ENCODE measurements at places on chromosomes 2 and 18.

DNA sequence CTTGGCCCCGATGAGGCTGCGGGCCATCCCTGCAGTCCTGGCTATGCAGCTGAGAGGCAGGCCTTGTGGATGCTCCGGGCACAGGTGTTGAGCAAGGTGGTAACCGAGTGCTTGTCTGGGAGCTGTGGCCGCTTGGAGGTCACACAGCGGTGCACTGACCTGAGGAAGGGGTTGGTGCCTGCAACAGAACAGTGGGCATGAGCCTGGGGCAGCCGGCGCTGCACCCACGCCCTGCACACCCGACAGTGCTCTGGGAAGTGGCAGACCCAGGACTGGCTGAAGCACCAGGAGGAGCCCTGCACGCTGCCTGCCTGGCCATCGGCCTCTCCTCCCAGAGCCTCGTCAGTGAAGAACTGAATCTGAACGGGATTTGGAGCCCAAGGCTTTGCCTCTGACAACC, 8.2 kb upstream of the POTEE start:
- DNase-seq, result no peak

GRCh38 chr18:48993586-48993985, 42.8 kb upstream of the SMAD7 start:
- no peak for DNase-seq

- DNase-seq, result no peak
Measured at GRCh38 chr2:125424266-125424785, 1231.6 kb upstream of the GYPC start.

- peak; percentile 64 for DNase-seq
Measured at GRCh38 chr2:224973112-224974016, 68.9 kb downstream of the DOCK10 start.

GRCh38 chr18:74455386-74455785, 1.7 kb downstream of the DIPK1C start:
- no peak for DNase-seq

DNA sequence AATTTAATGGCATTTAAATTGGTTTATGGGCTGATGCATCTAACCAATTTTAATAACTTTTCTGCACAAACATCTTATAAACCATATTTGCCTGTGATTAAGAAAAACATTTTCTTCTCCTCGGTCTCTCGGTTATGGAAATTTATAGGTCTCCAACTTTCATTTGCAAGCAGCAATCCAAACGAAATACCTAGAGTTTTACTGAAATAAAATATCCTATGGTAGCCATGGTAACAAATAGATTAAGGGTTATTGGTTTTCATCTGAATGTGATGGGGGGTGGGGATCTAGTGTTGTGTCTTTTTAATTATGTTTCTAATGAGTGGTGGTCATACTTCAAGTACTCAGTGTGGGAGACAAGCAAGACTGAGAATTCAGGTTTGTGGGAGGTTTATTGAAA, 2.9 kb downstream of the KLHL29 start:
- no peak for DNase-seq

DNA sequence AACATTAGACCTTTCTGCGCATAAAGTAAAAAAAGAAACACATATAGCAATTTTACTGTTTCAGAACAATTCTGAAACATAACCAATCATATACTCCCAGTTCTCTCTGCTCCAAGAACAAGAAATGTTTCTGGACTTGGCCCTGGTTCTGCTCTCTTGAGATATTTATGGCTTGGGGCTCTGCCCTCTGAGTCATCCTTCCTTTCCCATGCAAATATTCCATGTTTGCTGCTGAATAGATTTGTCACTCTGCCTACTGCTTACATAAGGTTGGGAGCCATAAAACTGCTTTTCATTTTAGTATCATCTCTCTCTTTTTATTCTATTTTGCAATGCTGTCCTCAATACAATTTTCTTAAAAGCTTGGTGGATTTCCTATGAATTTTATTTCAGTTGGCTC, 499.6 kb upstream of the ACVR2A start:
- no peak for DNase-seq

DNA sequence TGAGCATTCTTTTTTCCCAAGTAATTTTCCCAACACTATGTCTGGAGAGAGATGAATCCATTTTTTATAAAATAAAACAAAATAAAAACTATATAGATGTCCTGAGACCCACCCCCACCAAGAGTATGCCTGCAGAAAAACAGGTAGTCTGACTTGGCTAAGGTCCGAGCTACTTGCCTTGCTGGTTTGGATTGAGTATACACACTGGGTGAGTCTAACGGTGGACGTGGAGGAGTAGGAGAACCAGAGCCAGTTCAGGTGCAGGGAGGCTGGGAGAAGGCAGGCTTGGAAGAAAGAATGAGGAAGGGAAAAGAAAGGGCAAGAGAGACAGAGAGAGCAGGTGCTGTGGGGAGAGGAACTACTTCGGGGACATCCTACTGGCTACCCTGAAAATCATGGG, 21.3 kb upstream of the AFTPH start:
- no peak for DNase-seq

DNA sequence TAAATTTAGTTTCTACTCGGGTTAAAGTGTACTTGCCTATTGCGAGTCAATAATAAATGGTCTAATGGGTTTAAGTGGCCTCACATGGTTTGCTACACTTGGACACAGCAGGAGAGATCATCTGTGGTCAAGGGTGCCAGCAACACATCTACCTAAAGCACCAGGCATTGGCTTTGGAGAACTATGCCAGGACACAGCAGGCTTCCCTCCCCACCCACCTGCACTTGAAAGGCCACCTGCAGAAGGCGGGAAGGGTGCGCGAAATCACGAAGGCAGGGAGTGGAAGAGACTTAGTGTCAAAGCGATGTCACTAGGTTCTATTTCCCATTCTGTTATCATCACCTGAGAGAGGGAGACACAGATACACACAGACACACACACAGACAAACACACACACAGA, 44.5 kb downstream of the MYT1L start:
- no peak for DNase-seq

DNA sequence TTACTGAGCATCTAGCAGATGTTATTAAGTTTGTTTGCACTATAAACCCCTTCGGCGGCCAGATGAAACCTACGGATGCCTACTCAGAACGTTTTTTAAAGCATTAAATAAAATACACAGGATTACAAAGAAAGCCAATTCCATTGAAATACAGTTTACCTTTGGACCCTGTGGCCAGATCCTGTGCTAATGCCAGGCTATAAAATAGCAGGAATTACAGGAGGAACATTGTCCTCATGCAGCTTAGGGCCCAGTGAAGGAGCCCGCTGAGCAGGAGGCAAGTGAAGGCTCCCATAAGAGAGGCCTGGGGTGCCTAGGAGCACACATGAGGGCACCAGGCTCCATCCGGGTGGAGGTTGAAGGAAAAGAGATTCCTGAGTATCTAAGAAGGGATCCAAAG, 310.4 kb downstream of the MTX2 start:
- no peak for DNase-seq

- DNase-seq, result no peak
Measured at GRCh38 chr2:111665551-111666116, 218.4 kb downstream of the ANAPC1 start.

DNA sequence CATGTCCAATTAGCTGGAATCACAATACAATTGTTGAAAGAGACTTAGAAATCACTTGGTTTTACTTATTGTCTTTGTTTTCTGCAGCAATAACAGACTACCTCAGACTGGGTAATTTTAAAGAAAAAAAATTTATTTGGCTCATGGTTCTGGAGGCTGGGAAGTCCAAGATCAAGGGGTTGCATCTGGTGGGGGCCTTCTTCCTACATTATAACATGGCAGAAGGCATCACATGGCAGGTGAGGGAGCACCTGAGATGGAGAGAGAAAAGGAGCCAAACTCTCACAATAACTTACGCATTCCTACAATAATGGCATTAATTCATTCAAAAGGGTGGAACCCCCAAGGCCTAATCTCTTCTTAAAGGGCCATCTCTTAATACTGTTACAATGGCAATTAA, 37.5 kb upstream of the KLHL14 start:
- DNase-seq, result no peak

DNA sequence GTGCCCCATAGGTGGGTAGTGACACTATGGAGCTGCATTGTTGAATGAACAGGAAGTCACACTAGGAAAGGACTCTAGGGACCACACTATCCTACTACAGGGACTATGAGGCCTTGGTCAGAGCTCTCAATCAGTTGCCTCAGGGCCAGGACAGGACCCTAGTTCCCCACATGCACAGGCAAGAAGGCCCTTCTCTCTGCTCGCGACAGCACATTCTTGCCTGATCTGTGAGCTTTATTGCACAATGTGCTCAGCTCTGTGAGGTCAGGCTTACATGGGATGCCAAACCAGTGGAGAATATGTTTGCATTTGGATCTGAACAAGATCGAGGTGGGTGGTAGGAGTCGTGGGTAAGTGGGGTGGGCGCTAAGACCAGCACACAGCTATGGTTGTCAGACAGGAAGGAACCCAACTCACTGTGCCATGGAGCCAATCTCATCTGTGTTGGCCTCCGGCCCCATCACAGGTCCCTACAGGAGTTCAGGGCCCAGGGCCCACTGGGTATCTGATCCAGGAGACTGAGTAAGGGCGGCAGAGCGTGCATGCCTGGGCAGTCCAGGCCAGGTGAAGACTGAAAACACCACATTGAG, 8.0 kb downstream of the PCARE start:
- no peak for DNase-seq

DNA sequence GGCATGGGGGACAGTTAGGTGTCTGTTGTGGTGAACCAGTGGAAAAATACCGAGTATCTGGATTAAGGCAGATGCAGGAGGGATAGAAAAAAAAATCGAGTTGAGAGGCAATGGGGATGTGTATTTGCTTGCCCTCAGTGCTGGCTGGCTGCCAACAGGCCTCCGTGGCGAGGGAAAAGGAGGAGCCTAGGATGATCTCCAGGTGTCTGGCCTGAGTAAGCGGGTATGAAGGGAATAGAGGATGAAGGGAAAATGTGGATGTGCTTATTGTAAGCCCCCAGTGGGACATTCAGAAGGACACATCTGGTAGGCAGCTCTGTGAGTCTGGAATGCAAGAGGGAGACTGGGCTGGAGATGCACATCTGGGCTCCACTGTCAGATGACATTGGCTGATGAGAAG, 22.8 kb downstream of the KCNS3 start:
- no peak for DNase-seq

DNA sequence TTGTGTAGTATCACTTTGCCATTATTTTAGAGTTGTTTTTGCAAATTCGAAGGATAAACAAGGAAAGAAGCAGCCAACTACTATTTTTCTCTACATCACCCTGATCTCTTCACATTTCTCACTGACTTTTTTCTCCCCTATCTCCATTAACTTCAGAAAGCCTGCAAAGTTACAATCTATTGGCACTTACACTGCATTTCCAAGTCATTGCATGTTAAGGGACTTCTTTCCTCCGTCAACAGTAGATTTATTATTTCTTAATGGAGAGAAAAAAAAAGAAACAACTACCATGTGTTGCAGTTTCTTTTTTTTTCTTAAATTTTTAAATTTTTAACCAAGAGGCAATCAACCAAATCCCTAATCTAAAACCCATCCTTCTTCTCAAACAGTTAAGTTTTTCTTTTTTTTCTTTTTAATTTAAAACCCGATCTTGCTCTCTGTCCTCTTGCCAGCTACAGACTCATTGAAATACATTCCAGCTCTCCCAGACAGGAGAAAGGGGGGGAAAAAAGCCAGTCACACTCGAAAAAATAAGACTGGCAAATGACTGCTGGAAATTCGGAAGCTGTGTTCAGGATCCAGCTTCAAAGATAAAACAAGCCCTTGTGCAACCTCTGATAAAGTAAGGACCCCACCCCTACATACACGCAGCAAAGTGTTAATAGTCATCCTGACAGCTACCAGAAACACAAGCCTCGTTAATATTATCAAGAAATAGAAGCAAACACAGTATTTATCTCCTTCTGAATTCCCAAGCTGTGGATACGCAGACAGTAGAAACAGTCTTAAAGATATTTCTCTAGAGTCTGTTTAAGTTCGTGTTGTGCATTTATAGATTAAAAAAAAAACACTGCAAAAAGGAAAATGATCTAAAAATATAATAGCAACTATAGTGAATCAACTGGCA, 1.3 kb downstream of the LRRTM4 start:
- no peak for DNase-seq

DNA sequence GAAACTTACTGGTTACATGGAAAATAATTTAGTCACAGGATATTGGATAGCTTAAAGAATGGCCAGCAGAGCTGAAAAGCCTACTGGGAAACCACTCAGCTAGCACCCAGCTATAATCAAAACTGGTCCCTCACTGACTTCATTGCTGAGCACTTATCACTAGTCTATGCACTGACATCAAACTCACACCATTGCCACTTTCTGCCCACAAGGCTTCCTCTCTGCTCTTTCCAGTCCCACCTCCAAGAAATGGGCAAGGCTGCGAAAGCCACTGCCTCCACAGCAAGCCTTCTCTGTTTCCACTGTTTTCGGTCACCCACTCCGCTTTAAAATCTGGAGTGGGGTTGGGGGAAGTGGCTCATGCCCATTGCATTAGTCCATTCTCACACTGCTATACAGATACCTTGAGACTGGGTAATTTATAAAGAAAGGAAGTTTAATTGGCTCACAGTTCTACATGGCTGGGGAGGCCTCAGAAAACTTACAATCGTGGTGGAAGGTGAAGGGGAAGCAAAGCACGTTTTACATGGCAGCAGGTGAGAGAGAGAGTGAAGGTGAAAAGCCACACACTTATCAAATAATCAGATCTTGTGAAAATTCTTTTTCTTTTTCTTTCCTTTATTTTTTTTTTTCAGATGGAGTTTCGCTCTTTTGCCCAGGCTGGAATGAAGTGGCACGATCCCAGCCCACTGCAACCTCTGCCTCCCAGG, 77.0 kb upstream of the CERS6 start:
- DNase-seq, result peak; percentile 42

- DNase-seq, result no peak
Measured at GRCh38 chr18:49028801-49029506, 78.2 kb upstream of the SMAD7 start.

- no peak for DNase-seq
Measured at GRCh38 chr2:20622731-20623130, 28.2 kb downstream of the HS1BP3 start.

GRCh38 chr2:126803434-126803775, 95.3 kb upstream of the TEX51 start:
- no peak for DNase-seq

- no peak for DNase-seq
Measured at GRCh38 chr2:18831916-18832510, 242.6 kb upstream of the NT5C1B start.

DNA sequence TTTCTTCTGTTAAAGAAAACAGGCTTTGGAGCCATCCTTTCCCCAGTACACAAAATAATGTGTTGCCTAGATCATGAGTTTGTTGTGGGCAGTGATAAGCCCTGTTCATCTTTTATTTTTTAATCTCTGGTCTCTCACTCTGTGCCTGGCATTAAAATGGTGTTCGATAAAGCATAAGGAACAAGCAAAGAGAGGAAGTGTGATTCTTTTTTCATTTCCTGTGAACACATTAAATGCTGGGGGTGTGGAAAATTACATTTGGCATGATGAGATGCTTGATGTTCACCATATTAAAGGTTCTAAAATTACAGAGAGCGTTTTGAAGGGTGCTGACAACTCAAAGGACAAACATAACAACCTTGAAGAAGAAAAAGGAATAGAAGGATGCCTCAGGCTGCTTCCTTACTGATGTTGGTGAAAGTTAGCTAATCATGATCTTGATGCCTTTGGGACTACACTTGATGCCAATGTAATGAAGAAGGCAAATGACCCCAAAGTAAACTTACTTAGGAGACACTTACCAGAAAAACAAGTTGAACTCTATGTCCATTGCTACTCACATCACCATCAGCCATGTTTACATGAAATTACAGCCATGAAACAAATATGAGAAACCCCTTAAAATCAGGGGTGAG, 33.0 kb downstream of the TMEFF2 start:
- no peak for DNase-seq

GRCh38 chr18:44518666-44519065, 162.0 kb upstream of the SETBP1 start:
- no peak for DNase-seq

GRCh38 chr2:3672861-3673678, 15.1 kb downstream of the ALLC start:
- no peak for DNase-seq

Data from activated CD8-positive, alpha-beta T cell treated with anti-CD3 and anti-CD28 coated beads for 36 hours (primary cell).